ENCODE measurements at places on chromosomes 6 and 20.
A peak's percentile ranks its signal among the peaks of the same experiment; 100 is the strongest.

GRCh38 chr6:106177786-106178185 is 91.7 kb downstream of the PRDM1 start:
- no peak for DNase-seq

GRCh38 chr6:143806282-143807102 is 36.6 kb upstream of the LTV1 start:
- DNase-seq: peak; percentile 41

DNA sequence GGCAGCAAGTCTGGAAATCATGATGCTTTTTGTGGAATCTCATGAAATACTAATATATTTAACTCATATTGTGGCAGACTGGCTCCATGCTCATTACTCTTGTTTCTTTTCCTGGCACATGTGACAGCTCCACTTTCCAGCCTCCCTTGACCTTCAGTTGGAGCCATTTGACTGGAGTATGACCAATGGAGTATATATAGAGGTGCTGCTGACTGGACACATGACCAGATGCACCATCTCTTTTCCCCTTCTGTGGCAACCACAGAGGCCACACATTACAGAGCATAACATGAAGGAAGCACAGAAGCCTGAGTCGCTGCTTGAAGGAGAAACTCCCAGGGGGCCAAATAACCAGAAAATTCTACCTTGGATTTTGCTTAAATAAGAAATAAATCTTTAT is 77.4 kb downstream of the MKKS start:
- no peak for DNase-seq

- no peak for DNase-seq
These were observed 87.4 kb downstream of the ZHX3 start for GRCh38 chr20:41230136-41230535.

GRCh38 chr6:56664029-56664428 is 21.3 kb upstream of the DST start:
- no peak for DNase-seq

DNA sequence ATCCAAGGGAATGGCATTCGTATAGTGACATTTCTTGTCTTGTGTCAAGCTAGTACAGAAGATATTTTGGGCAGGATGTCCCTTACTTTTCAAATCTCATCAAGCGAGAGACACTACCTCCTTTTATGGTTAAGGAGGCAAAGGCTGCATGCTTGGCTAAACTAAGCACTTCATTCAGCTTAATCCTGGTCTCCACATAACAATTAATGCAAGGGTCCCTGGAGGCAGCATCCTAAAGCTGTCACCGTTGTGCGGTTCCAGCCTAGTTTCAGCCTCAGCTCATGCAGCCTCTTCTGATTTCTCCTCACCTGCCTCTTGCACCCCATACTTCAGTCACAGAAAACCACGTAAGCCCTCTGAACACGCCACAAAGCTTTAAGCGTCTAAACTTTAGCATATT is 67.1 kb upstream of the SLC22A23 start:
- no peak for DNase-seq

DNA sequence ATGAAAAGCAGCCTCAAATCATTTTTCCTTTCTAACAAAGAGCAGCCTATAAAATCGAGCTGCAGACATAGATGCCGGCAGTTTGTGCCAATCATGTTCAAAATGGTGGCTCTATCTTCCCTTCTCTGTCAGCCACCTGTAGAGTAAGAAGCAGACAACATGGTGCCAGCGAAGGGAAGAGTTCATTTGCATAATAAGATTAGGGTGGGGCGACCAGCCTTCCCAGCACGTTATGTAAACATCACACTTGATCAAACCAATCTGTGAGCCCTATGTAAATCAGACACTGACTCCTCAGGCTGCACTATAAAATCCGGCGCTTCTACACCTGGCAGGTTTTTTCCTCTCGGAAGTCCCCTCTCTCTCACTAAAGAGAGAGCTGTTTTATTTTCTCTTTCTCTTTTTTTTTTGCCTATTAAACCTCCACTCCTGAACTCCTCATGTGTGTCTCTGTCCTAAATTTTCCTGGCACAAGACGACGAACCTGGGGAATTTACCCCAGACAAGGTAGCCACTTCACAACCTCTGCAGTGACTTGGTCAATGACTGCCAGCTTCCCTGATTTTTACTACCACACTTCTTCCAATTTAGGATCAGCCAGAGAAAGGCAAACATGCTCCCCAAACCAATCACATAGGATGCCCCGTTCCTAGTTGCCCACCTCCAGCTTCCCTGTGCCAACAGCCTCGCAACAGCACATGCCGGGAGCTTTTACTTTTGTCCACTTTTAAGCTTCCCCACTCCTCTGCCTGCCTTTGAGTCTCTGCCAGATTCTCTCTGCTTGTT is 12.9 kb downstream of the TPMT start:
- DNase-seq: no peak

- DNase-seq: no peak
These were observed 11.4 kb downstream of the HMGCLL1 start for GRCh38 chr6:55567558-55567957.

GRCh38 chr20:59342023-59342957 is 41.9 kb downstream of the EDN3 start:
- no peak for DNase-seq

DNA sequence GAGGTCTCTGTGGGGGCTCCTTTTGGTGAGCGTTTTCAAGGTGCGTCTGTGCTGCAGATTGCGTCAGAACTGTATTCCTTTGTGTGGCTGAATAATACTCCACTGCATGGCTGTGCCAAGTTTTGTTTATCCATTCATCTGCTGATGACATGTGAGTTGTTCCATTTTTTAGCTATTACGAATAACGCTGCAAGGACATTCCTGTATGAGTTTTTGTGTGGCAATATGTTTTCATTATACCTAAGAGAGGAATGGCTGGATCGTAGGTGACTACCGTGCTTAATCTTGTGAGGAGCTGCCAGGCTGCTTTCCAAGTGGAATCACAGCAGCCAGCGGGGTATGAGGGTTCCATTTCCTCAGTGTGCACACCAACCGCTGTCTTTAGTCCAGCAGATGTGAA is 1.1 kb upstream of the DACT2 start:
- no peak for DNase-seq

DNA sequence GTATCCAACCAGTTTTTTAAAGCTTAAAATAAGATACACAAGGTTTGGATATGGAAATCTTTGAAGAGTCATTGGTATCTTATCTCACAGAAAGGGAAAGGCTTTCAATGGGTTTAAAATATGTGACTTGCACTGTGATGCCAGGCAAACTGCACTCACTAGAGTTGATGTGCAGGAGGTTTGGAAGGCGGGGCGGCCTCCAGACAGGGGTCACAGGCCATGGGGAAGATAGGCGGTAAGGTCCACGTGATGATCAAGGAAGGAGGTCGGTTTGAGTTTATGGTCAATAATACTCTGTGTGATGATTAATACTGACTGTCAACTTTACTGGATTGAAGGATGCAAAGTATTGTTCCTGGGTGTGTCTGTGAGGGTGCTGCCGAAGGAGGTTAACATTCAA is 9.5 kb upstream of the RAMACL start:
- DNase-seq: no peak

GRCh38 chr6:119308991-119309657 is 40.4 kb downstream of the MAN1A1 start:
- DNase-seq: no peak

- DNase-seq: no peak
These were observed 85.0 kb downstream of the TMEM242 start for GRCh38 chr6:157238346-157238745.

- DNase-seq: no peak
These were observed 236.3 kb downstream of the BCAS1 start for GRCh38 chr20:53834062-53834442.

- no peak for DNase-seq
These were observed 74.8 kb downstream of the JARID2 start for GRCh38 chr6:15320693-15321092.

DNA sequence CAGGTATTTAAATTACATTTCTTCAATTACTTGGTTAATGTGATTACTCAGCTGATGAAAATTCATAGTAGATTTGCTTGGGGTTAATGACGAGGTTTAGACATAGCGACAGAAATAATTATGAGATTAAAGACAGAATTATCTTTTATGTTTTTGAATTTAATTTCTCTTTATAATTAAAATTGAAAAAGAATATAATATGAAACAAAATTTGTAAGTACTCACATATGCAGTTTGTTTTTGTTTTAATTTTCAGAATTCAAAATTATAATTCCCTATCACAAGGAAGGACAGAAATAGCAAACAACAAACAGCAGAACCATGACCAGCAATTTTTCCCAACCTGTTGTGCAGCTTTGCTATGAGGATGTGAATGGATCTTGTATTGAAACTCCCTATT is at the start of gene TAAR8:
TAAR8 (plus strand) TSS at position 301 of the 400 bp plus-strand sequence; CDS start at position 322, 21 bp downstream.
- DNase-seq: no peak

GRCh38 chr6:111997078-111997852 is 56.6 kb upstream of the CCN6 start:
- DNase-seq: peak; percentile 37

DNA sequence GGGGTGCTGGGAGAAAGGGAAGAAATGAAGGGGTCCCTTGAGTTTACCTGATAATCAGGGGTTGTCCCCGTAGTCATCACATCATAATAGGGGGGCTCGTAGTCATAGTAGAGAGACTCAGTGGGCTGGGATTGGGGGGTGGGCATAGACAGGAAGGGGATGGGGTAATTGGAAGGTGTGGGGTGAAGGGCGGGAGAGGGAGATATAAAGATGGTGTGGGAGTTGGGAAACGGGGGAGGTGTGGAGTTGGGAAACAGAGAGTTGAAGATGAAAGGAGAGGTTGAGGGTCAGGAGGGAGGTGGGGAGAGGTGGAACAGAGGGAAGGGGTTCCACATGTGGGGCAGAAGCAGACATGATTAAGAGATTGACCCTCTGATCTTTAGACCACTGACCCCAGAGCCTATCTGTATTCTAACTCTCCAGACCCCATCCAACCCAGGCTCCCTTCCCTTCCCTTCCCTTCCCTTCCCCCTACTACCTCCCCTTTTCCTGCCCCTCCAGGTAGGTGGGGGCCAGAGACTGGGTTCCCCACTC is 6.5 kb downstream of the COL11A2 start:
- no peak for DNase-seq

DNA sequence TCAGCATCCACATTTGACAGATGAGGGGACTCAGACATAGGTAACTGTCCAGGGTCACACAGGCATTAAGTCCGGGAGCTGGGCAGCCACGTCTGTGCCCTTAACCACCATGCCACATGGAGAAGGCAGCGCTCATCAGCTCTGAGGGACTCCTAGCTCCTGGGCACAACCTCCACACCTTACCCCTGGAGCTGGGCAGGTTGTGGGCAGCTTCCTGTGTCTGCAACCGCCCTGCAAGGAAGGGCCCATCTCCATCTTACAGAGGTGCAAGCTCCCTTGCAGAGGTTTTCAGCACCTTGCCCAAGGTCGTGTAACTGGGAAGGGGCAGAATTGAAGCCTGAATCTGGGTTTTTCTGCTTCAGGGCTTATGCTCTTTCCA is 7.9 kb downstream of the CCDC167 start:
- DNase-seq: no peak

DNA sequence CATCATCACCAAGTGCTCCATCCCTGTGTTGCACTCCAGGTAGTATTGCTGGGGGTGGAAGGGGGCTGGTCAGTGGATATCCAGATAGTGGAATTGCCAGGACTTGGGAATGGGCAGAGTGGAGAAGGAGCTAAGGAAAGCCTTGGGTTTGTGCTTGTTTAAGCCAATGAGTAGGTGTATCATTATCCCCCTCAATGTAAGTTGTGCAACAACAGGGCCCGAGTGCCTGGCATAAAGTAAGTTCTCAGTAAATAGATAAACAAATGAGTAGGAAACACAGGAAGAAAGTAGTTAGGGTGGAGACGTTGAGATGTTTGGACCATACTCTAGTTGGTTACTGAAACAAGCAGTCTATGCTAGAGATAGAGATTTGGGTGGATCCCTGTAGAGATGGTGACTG is 9.8 kb downstream of the CCND3 start:
- no peak for DNase-seq

DNA sequence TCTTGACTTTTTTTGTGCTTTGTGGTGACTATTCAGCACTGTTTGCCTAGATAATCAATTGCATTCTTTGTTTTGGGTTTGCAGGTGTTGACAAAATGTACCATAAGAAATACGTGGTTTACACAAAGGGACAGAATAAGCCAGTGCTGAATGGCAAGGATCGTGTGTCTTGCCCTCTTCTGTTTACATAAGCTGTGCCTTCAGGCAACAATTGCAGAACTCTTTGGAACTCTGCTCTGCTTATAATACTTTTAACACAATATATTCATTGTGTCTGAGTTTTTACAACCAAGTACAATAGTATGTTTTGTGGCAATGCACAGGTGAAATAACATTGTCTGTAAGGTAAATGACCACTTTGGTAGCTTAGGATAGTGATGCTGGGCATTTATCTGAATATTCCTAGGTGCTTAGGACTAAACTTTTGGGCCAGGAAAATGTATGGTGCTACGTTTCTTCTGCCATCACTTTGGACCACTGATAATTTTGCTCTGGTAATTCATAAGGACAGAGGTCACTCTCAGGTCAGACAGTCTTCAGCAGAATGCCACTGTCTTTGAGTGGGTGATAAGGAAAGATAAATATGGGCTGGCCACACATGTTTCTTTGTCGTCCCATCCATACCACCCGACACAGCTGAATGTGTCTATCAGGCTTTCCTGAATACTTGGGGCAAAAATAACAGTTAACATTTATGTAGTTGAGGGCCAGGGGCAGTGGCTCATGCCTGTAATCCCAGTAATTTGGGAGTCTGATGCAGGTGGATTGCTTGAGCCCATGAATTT is 344.6 kb upstream of the IMPG1 start:
- no peak for DNase-seq

DNA sequence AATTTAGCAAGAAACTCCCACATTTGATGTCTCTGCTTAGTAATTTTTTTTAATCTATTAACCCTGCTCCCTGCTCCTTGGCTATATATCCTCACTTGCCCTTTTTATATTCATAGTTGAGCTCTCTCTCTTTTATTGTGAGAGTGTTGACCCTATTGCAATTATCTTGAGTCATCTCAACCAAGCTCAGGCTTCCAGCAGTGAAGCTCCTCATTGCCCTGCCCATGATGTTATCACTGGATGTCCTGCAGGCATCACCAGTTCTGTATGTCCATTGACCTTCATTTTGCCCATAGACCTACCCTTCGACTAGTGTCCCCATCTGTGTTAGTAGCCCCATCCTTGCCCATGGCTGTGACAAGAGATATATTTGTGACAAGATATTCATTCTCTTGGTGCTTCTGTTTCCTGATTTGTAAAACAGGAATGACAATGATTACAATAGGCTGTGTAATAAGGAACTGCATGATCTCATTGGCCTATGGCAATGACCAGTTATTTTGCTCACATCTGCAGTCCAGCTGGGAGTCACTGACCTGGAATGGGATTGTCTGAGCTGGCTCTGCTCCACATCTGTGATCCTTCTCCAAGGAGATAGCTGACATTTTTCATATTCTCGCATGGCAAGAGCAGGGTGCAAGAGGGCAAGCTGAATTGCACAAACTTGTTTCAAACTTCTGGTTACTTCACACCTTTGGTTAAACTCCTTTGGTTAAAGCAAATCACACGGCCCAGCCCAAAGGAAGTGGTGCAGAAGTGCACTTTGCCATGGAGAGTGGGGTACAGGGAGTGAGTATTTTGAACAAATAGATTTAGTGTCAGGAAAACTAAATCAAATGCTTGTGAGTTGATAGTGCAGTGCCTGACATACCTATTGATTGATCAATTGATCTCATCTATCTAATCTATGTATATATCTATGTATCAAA is 47.7 kb upstream of the CST5 start:
- no peak for DNase-seq
